ENCODE measurements at places on chromosomes 5 and 9. TPM values are rescaled to one million over a fixed set of nuclear protein-coding genes. Genes with fewer than 3 reads are reported as not detected.

RANBP6 gene
- 7.3 TPM for total RNA-seq

RAB24 gene
- 38.9 TPM for total RNA-seq

BAAT gene
- total RNA-seq = 1.7 TPM

NFIB gene
- 58.1 TPM for total RNA-seq

ENTREP1 gene
- 6.6 TPM for total RNA-seq

All from pancreas (tissue), 10 donors.